ENCODE measurements at places on chromosomes 7 and 10.

- no peak for DNase-seq
Observed at GRCh38 chr10:99266383-99266782, 30.7 kb upstream of the HPSE2 start.

GRCh38 chr7:31549611-31550010 is 35.7 kb downstream of the ITPRID1 start:
- no peak for DNase-seq

DNA sequence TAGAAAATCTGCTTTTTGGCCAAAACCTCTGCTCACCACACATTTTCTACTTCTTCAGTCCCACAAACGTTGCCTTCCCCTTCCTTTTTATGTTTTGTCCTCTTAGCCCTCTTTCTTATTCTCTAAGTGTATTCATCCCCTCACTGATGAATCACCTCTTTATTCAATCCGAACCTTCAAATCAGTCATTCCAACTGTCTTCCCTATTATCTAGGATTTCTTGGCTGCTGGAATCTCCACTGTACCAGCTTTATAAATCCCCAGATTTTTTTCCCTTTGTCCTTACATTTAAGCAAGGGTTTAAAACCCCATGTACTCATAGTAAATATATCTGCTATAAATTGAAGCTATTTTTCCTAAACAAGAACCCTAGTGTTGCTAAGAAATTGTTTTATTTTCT is 176.9 kb downstream of the SEMA3A start:
- DNase-seq, result no peak

- no peak for DNase-seq
Observed at GRCh38 chr10:91597197-91597881, 35.5 kb downstream of the PPP1R3C start.

- no peak for DNase-seq
Observed at GRCh38 chr10:506451-507354, 182.8 kb downstream of the DIP2C start.

GRCh38 chr10:26430641-26431163 is 7.4 kb upstream of the APBB1IP start:
- DNase-seq, result peak; percentile 7

GRCh38 chr7:77933394-77933793 is 134.8 kb downstream of the PHTF2 start:
- DNase-seq, result no peak

DNA sequence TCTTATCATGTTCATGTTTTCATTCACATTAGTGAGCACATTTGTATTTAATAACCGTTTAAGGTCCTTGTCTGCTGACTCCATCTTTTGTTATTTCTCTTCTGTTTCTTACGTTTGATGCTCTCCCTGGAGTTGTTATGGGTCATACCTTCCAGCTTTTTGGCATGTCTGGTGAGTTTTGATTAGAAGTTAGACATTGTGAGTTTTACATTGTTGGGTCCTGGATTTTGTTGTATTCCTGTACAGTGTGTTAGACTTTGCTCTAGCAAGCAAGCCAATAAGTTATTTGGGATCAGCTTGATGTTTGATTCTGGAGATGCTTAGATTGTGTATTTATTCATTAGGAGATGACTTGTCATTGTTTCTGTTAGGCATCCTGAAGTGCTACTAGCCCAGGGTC is 16.9 kb downstream of the OLAH start:
- DNase-seq, result no peak

GRCh38 chr7:17130281-17131059 is 168.0 kb upstream of the AHR start:
- no peak for DNase-seq

- DNase-seq, result no peak
Observed at GRCh38 chr7:31778296-31778695, 91.3 kb downstream of the PPP1R17 start.

DNA sequence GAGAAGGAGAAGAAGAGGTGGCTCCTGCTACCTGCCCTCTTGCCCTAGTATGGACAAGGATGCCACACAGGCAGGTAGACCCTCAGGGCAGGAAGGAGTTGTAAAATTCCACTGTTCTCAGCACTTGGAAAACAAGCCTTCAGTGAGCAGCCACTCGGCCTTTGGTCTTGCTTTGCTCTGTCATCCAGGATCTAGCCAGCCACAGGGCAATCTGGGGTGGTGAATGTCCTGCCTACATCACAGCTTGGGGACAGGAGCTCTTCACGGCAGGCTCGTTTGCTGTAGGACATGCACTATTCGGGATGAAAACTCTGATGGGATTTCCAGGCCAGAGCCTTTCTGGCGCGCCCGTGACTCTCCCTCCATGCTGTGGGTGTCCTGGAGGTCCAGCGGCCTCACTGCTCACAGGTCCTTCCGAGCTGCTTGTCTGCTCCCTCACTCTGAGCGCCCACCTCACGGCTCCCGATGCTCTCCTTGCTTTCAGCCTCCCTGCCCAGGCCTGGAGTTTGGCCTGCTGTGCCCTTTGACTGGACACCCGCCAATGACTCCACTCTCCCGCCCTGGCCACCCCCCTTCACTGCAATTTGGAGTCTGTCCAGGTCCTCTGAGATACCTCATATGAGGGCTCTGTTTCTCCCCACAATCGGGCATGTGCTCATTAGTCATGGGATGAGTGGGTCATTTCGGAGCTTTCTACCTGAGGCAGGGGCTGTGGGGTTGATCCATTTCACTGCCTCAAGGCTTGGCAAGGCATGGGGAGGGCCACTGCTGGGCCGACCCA is 227.2 kb upstream of the GRB10 start:
- DNase-seq, result no peak

GRCh38 chr10:35559416-35559815 is 45.7 kb upstream of the GJD4 start:
- DNase-seq, result no peak

GRCh38 chr10:110643653-110644597 is at the start of gene RBM20:
TSS of gene RBM20 (plus strand) at chr10:110644336. CDS start at chr10:110644455, 119 bp downstream.
- DNase-seq, result peak; percentile 14

DNA sequence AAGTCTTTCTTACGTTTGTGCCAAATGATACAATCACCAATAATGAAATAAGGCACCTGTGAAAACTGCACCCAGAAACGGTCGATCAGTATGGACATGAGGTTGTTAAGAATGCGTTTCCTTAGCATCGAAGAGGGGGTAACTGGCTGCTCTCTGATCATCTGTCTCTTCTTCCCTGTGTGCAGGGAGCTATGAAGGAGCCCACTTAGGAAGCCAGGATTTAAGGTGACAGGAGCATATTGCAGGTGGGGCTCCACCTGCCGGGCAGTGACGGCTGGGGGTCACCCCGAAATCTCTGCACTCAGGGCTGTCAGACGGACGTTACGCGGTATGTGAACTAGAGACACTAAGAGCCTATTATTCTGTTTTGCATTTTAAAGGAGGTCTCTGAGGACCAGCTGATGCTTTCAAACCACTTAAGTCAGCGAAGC is 64.5 kb downstream of the CARD11 start:
- DNase-seq, result no peak

DNA sequence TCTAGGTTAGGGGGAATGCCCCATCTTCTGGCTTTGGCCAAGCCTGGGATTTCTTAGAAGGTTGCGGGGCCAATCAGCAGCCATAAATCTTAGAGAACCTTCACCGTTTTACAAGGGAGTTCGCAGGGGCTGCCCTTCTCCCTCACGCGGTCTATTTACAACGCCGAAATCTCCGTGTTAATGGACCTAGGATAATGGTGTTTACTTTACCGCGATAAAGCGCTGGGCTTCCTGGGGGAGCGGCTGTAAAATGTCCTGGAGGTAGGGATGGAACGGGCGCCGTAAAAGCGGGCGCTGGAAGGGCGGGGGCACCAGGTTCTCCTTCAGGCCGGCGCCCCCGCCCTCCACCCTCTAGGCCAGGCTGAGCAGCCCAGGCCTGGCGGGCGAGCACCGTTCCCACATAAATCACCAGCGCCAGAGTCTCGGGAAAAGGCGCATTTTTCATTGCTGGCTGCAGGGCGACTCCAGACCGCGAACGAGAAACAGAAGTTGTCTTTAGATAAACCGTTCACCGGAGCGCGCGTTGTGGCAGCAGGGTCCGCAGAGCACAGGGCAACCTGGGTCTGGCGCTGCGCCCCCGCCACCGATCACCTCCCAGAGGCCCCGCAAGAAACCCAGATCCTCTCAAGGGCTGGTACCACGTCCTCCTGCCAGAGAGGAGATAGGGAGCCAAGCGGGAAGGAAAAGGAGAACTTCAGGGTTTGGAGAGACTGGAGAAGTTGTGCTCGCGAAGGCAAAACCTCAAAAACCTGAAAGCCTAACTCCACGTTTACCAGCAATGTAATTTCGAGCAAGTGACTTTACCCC is 12.5 kb upstream of the NKX2-3 start:
- no peak for DNase-seq

DNA sequence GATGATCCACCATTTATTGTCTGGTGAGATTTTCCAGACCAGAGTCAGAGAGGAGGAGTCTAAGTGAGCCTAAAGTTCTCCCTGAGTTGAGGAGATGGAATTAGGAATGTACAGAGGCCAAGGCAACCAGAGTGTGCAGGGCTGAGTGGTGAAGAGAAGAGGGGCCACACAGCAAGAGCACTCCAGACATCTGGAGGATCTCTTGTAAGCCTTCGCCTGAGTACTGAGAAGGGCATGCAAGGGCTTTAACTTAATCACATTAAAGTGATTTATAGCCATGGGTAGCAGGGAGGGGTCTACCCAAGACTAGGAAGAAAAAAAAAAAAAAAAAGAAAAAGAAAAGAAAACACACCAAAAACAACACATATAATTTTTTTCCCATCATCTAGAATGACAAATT is 1190.4 kb downstream of the GATA3 start:
- DNase-seq, result no peak

- no peak for DNase-seq
Observed at GRCh38 chr10:125118011-125118611, 42.3 kb downstream of the CTBP2 start.

GRCh38 chr10:7857262-7857661 is 39.0 kb downstream of the TAF3 start:
- DNase-seq, result no peak

- DNase-seq, result no peak
Observed at GRCh38 chr10:4639960-4640359, 186.0 kb upstream of the AKR1E2 start.

GRCh38 chr10:100899171-100899570 is 13.6 kb upstream of the SLF2 start:
- no peak for DNase-seq

DNA sequence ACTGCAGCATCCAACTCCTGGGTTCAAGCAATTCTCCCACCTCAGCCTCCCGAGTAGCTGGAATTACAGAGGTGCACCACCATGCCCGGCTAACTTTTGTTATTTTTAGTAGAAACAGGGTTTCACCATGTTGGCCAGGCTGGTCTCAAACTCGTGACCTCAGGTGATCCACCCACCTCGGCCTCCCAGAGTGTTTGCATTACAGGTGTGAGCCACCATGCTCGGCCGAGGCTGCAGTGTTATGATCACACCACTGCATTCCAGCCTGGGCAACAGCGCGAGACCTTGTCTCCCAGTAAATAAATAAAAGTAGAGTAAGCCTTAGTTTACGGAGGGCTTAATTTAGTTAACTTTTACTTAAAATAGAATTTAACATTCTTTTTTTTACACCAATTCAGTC is 23.7 kb upstream of the IGF2BP3 start:
- DNase-seq, result no peak

GRCh38 chr7:66460921-66461361 is 167.7 kb upstream of the KCTD7 start:
- no peak for DNase-seq

- no peak for DNase-seq
Observed at GRCh38 chr7:34069676-34070075, 164.3 kb downstream of the BMPER start.

DNA sequence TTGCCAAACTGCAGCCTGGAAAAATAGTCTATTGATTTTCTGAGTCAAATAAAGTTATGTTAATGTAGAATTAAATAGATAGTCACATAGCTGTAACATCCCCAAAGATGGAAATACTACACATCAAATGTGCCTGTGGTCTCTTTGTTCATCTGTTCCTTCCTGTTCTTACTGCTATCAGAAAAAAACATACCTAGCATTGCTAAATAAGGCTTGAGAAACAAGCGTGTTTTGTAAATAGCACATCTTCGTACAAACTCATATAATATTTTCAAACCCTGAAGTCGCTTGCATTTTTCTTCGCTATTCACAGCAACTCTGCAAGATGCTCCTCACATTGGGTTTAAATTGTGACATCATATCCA is 116.1 kb downstream of the KLF6 start:
- no peak for DNase-seq

DNA sequence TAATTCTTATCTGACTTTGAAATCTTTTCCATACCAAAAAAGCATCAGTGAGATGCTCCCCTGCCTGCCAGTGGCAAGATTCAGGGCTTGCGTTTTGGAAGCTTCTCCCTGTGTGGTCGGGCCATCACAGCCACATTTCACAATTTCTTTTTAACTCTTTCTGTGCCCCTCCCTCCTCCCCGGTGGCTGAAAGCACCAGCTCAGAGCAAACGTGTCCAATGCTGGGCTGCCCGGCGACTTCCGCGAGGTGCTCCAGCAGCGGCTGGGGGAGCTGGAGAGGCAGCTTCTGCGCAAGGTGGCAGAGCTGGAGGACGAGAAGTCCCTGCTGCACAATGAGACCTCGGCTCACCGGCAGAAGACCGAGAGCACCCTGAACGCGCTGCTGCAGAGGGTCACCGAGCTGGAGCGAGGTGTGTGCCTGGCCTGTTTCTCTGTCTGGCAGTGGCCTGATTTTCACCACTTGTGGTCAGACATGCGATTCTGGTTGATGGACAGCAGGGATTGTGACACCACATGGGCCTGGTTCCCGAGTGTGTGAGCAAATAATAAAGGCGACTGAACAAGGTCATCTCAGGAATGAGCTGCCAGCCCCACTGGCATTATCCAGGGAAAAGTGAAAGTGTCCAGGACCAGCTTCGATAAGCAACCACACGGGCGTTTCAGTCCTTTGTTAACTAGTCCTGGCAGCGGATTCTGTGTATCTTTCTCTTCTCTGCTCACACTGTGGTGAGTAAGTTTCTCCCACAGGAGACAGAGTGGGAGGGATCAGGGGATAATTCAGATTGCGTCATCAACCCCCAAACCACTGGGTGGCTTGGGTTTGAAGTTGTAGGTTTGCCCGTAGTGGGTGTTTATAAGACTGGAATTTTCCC is 2.6 kb downstream of the NPTX2 start:
- DNase-seq, result no peak

- no peak for DNase-seq
Observed at GRCh38 chr7:82507976-82508677, 64.5 kb upstream of the CACNA2D1 start.

DNA sequence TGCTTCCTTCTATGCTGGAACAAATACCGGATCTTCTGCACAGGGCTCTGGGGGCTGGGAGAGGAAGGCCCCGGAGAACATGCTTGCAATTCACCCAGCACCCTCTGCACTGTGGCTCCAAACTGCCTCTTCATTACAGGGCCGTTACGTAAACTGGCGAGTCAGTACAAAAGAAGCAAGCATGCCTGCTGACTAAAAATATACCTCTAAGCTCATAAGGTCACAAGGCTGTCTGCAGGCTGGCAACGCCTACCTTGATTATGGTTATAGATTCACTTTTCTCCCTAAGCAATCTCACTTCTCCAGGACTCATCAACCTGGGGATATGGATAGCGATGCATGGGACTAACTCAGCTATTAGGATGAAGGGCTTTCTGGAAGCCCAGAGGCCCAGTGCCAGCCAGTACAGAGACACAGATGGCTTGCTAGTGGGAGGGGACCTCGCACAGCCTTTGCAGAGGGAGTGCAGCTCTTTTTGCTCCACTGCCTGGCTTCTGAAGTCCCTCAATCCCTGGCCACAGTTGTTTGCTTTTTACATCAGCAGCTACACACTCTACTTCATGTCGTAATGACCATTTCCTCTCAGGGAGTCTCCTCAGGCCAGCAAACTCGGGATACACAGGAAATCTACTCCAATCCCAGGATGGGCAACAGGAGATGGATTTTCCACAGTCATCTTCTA is 96.1 kb downstream of the SH3PXD2A start:
- DNase-seq, result peak; percentile 41

- no peak for DNase-seq
Observed at GRCh38 chr7:29328045-29328444, 133.5 kb downstream of the CHN2 start.

GRCh38 chr10:117284716-117285494 is 44.0 kb downstream of the SLC18A2 start:
- no peak for DNase-seq
